ENCODE measurements at places on chromosomes 2 and 18.

DNA sequence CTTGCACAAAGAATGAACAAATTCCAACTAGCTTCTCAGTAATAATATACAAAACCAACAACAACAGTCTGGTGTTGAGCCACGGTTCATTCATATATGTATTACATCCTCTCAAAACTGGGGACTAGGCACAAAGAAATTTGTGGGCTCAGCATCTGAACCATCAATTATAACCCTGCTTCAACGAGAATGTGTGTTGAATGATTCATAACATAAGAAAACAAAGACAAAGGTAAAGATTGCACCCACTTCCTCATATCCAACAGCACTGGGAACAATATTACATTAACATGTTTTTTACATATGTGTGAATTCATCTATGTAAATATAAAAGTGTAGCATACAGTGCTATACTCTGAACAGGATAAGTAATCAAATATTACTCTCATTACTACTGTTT, 144.8 kb downstream of the CDH2 start:
- peak; percentile 32 for DNase-seq

DNA sequence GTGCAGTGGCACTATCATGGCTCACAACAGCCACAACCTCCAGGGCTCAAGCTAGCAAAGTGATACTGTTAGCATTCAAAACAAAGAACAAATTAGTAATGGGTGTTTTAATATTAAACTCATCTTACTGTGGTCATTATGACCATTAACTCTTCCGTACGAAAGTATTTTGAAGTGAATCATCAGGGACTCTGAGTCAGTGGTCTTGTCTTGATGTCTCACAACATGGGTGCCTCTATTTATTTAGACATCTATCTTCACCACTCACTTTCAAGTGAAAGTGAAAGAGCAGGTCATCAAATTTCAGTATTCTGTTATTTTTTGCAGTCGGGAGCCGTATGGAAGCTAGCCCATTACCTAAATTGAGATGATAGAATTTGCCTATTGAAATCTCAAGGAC, 1118.2 kb downstream of the DPP10 start:
- peak; percentile 82 for DNase-seq

GRCh38 chr2:225670111-225670974, 270.8 kb downstream of the NYAP2 start:
- DNase-seq: peak; percentile 42

GRCh38 chr18:5646739-5647138, 102.9 kb upstream of the EPB41L3 start:
- peak; percentile 83 for DNase-seq

DNA sequence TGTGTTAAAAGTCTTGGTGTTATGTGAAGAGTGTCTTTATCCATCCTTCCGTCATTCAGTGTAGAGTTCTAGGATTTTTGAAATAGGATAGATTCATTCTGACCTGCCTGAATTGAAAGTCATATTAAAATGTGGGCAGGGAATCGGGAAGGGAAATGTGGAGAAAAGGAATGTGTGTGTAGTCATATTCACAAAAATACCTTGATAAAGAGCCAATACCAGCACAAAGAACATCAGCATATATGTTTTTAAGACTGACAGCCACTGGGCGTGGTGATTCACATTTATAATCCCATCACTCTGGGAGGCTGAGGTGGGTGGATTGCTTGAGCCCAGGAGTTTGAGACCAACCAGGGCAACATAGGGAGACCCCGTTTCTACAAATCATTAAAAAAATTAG, 188.1 kb downstream of the CAMKMT start:
- no peak for DNase-seq

DNA sequence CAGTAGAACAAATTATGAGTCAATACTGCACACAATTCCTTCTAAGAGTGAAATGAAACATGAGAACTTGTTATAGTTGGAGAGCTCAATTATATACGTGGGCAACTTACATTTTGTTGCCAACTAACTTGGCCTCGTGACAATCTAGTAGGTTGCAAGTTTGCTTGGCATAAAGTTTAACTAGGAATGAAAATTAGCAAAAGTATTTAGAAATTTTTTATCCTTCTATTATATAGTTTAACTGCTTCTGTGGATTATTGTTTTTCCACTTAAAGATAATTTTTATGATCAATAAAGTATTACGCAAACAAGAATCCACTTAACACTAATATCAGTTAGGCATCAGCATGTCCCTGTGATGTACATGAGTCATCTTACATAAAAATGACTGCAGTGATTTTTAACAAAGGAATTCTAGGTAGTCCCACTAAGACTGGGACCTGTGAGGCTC, 41.1 kb downstream of the FAM124B start:
- peak; percentile 61 for DNase-seq

- DNase-seq: peak; percentile 70
Measured at GRCh38 chr2:197300139-197300538, 10.4 kb downstream of the ANKRD44 start.

- no peak for DNase-seq
Measured at GRCh38 chr2:74104839-74105238, 42.9 kb downstream of the BOLA3 start.

- peak; percentile 17 for DNase-seq
Measured at GRCh38 chr2:96685577-96686459, 43.3 kb downstream of the FER1L5 start.

DNA sequence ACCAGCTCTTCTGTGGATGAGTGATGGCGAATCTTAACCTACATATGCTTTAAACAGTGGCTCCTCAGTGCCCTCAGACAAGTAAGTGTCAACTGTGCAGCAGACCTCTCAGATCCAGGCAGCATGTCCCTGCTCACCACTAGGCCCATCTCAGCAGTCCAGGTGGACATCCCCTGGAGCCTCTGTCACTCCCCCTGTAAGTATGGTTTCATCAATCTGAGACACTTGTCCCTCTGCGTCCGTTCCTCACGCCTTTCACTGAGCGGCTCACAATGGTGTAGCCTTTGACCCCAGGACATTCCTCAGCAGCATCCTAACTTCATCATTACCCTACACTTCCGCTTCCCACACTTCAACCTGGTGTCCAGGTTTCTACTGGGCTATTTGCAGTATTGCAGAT, 69.3 kb upstream of the RALBP1 start:
- no peak for DNase-seq

Data from kidney tubule cell (primary cell).